ENCODE measurements at places on chromosomes 11 and 22. TPM values are rescaled to one million over a fixed set of nuclear protein-coding genes. Genes with fewer than 3 reads are reported as not detected.

The CALCA gene
- 0.51 TPM for total RNA-seq

The SLC37A2 gene
- 1.2 TPM for total RNA-seq

The NEFH gene
- 0.22 TPM for total RNA-seq

The TEX12 gene
- 0.32 TPM for total RNA-seq

The CELSR1 gene
- 13.3 TPM for total RNA-seq

The APOL3 gene
- total RNA-seq = 22.5 TPM

The SLC25A17 gene
- total RNA-seq = 4.5 TPM

The ART5 gene
- total RNA-seq = 1.4 TPM

The MTA2 gene
- total RNA-seq = 36.8 TPM

The H19 gene
- 656 TPM for total RNA-seq

The PRCP gene
- total RNA-seq = 52.3 TPM

The RAB38 gene
- total RNA-seq = 0.22 TPM

The MYRF gene
- total RNA-seq = 0.27 TPM

The OR52I1 gene
- total RNA-seq = not detected

The SEC14L6 gene
- total RNA-seq = 0.40 TPM

The TMEM41B gene
- total RNA-seq = 18.2 TPM

The DAGLA gene
- 3.3 TPM for total RNA-seq

The MS4A3 gene
- total RNA-seq = 0.57 TPM

The P2RX6 gene
- 5.4 TPM for total RNA-seq

The TKFC gene
- total RNA-seq = 21.9 TPM

The TOP3B gene
- total RNA-seq = 13.1 TPM

The HEPN1 gene
- not detected for total RNA-seq

The MOGAT2 gene
- not detected for total RNA-seq

The SLC7A4 gene
- total RNA-seq = not detected

The OR5T3 gene
- total RNA-seq = not detected

The TRPM5 gene
- total RNA-seq = not detected

The TEX54 gene
- not detected for total RNA-seq

The CNTN5 gene
- not detected for total RNA-seq

The C11orf91 gene
- 1.4 TPM for total RNA-seq

The APOA1 gene
- total RNA-seq = 47.2 TPM

The PAMR1 gene
- 4.5 TPM for total RNA-seq

The SULT4A1 gene
- 0.13 TPM for total RNA-seq

The ISX gene
- not detected for total RNA-seq

The PIH1D2 gene
- 2.0 TPM for total RNA-seq

The GAB4 gene
- total RNA-seq = not detected

The CARNS1 gene
- 22.2 TPM for total RNA-seq

The PRAME gene
- total RNA-seq = 0.27 TPM

The CYP2D6 gene
- 0.35 TPM for total RNA-seq

The CCDC89 gene
- total RNA-seq = 0.54 TPM

The OR10A2 gene
- total RNA-seq = not detected

The HORMAD2 gene
- total RNA-seq = 0.16 TPM

The PICALM gene
- 213 TPM for total RNA-seq

The MS4A2 gene
- total RNA-seq = 0.67 TPM

The MMP8 gene
- 0.94 TPM for total RNA-seq

The OR8A1 gene
- total RNA-seq = not detected

The ASPHD2 gene
- total RNA-seq = 0.32 TPM

The NAALAD2 gene
- 0.27 TPM for total RNA-seq

The APOA5 gene
- not detected for total RNA-seq

The FJX1 gene
- total RNA-seq = 3.6 TPM

The OR8G5 gene
- not detected for total RNA-seq

The CARD18 gene
- total RNA-seq = not detected

The DLAT gene
- 123 TPM for total RNA-seq

The TSGA10IP gene
- not detected for total RNA-seq

Data from cardiac septum (tissue), 1 donor.